Fibroblast of skin of abdomen (primary cell): ENCODE measurements at places on chromosomes 6 and 20.

- DNase-seq = no peak
Measured at GRCh38 chr6:160015778-160016684, 47.1 kb downstream of the IGF2R start.

GRCh38 chr6:16854986-16855385 lies 93.7 kb upstream of the ATXN1 start:
- DNase-seq = no peak

GRCh38 chr20:56465997-56466396 lies 2.4 kb upstream of the RTF2 start:
- DNase-seq = no peak

GRCh38 chr6:49025273-49026240 lies 437.5 kb downstream of the MMUT start:
- DNase-seq = no peak

GRCh38 chr6:82740072-82740471 lies 325.6 kb downstream of the UBE3D start:
- no peak for DNase-seq

DNA sequence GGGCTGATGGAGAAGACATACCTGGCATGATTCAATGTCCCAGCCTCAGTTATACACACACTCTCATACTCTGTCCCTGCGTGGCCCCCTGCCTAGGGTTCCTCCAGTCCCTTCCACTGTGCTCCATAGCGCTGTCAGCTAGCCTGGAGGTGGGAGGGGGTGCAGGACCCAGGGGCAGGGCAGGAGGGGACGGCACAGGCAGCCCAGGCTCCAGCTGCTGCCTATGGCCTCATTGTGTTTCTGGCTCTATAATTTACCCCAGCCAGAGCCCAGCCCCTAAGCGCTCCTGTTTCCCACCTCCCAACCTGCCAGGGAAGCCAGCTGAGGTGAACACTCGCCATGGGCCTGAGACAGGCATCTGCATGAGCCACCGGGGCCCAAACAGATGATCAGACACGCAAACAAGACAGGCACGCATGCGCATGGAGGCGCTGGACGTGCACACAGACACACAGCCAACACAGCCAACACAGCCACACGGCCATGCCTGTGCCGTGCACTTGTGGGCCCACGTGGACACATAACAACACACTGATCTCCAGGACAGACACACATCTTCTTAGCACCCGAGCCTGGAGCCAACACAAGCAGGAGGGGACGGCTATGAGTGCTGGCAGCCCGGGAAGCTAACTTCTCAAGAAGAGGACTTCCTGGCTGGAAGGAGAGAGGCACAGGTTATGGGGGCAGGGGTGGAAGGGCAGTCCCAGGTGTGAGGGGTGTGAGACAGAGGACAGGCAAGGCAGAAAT lies 124.9 kb downstream of the GRM4 start:
- DNase-seq = no peak

GRCh38 chr6:22357724-22358189 lies 60.9 kb upstream of the PRL start:
- DNase-seq = no peak

DNA sequence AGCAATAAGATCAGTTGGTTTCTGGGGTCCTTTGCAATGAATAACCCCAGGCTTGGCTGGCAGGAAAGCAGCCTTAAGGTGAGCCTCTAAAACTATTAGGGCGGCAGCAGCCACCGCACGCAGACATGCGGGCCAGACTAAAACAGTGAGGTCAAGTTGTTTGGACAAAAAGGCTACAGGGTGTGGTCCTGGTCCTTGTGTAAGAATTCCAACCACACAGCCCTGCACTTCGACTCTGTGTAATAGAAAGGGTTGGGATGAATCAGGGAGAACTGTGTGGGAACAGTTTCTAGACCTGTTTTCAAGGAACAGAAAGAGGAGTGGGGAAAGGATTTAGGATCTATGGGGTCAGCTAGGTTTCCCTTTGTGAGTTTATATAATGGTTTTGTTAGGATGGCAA lies 237.6 kb downstream of the SMOC2 start:
- DNase-seq = no peak

- peak; percentile 93 for DNase-seq
Measured at GRCh38 chr6:148835920-148836441, 89.2 kb downstream of the UST start.

- peak; percentile 44 for DNase-seq
Measured at GRCh38 chr6:134309983-134310605, 7.8 kb downstream of the SGK1 start.

DNA sequence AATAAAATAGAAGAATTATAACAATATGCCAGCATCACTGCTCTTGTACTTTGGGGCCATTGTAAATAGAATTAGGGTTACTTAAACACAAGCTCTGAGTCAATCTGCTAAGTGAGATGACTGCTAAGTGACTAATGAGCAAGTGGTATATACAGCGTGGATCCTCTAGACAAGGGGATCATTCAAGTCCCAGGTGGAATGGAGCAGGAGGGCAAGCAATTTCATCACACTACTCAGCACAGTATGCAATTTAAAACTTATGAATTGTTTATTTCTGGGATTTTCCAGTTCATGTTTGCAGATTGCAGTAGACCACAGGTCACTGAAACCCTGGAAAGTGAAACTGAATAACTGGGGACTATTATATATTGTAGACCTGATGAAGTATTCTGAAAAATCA lies 235.3 kb downstream of the BTBD3 start:
- peak; percentile 61 for DNase-seq

- DNase-seq = no peak
Measured at GRCh38 chr20:36368869-36369268, 62.7 kb downstream of the DLGAP4 start.

GRCh38 chr6:168823397-168824212 lies 382.6 kb downstream of the SMOC2 start:
- DNase-seq = peak; percentile 2
